ENCODE measurements at places on chromosomes 4 and X.
A peak's percentile ranks its signal among the peaks of the same experiment; 100 is the strongest.

- no peak for DNase-seq
These were observed 37.1 kb upstream of the SETD7 start for GRCh38 chr4:139593091-139593564.

- DNase-seq: no peak
These were observed 92.2 kb upstream of the ANXA3 start for GRCh38 chr4:78459327-78459726.

GRCh38 chr4:184039963-184040383 is 134.9 kb downstream of the STOX2 start:
- DNase-seq: peak; percentile 11

DNA sequence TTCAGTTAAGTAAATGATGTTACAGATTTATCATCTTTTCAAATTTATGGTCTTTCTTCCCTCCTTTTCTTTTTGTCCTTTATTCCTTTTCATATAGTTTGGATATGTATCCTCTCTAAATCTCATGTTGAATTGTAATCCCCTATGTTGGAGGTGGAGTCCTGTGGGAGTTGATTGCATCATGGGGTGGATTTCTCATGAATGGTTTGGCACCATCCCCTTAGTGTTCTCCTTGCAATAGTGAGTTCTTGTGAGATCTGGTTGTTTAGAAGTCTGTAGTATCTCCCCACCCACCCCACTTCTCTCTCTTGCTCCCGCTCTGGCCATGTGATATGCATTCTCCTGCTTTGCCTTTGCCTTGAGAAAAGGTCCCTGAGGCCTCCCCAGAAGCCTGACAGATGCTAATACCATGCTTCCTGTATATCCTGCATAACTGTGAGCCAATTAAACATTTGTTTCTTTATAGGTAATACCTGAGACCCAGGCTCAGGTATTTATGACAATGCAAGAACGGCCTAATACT is 236.7 kb downstream of the PRDM5 start:
- no peak for DNase-seq

DNA sequence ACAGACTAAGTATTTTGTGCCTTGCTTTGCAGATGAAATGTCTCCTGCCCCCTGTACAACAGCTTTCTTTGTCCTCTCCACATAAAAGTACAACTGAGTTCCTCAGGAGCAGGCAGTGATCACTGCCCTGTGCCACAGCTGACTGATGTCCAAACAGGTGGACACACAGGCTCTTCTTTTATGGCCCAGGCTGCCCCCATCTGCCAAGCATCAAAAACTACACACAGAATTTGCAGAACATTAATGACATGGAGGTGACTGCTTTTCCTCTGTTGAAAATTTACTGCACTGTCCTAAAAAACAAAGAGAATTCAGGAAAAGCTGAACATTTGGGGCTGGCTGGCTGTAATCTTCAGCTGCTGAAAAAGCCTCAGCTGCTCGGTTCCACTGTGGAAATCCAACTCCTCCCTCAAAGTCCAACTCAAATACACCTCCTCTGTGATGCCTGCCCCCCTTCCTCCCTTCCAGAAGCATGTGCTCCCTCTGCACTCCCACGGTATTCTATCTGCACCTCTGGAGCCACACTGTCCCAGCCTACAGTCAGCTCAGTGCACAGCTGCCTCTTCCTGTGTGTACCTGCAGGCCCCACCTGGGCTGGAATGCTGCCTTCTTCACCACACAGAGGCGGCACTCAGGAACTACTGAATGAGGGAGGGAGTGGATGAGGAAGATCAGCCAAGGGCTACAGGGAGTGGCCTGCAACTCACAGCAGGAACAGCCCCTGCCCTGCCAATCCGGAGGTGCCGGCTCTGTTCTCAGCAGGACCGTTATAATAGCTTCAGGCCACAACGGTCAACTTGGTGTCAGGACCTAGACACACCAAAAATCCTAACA is 10.3 kb downstream of the AFAP1 start:
- no peak for DNase-seq

DNA sequence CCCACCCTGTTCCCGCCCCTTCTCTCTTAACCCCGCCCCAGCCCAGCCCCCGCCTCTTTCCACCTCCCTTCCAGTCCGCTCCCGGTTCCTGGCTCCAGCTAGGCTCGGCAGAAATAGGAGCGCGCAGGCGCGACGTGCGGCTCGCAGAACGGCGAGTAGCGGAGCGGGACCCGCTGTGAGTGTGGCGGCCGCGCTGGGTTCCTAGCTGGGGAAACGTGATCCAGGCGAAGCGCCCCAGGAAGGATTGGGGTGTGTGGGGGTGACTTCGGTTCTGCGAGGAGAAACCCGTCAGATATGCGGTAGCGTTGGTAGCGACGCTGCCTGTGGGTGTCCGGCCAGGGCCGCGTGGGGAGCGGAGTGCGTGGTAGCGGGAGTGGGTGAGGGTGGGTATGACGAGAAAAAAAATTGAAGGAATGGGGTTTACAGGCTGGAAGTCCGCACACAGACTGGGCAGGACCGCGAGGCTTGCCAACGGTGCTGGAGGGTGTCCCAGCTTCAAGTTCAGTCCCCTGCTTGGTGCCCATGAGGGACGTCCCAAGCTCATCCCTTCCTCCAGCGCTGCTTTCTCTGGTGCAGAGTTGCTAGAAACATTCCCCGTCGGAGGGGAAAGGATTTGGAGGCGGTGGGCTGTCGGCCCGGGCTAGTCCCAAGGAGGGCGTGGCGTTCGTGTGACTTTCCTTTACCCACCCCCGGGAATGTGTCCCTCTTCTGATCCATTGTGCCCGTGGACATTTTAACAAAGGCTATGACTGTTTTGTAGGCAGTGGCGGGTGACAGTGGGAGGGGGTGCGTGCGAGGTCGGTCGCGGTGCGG is at the start of gene PRRG1:
Gene PRRG1 (plus strand): TSS at position 144 of the 813 bp plus-strand sequence. CDS start 56,886 bp downstream, outside the sequence.
- no peak for DNase-seq

All from activated CD4-positive, alpha-beta T cell treated with anti-CD3 and anti-CD28 coated beads, Interleukin-10, Interleukin-2, amounts not matched to agents 100 ng/mL and 50 ng/mL, durations not matched to agents 16 hours and 8 hours (primary cell).